Colonic mucosa (tissue), 4 donors: ENCODE measurements at places on chromosomes 6 and 20. TPM values are rescaled to one million over a fixed set of nuclear protein-coding genes. Genes with fewer than 3 reads are reported as not detected.

The KIAA1755 gene
- total RNA-seq = 0.40 TPM

The HFE gene
- total RNA-seq = 11.8 TPM

The MYLK4 gene
- total RNA-seq = 0.20 TPM

The SLC32A1 gene
- not detected for total RNA-seq

The RIPOR2 gene
- 2.0 TPM for total RNA-seq

The SYNDIG1 gene
- 0.10 TPM for total RNA-seq

The EPHA7 gene
- total RNA-seq = 1.3 TPM

The SLCO4A1 gene
- total RNA-seq = 39.7 TPM

The SLC17A2 gene
- not detected for total RNA-seq

The TMEM63B gene
- 95.3 TPM for total RNA-seq

The BPIFB4 gene
- not detected for total RNA-seq

The NOL4L gene
- total RNA-seq = 54.2 TPM

The FOXP4 gene
- total RNA-seq = 50.4 TPM

The TSBP1 gene
- total RNA-seq = not detected

The WFDC5 gene
- total RNA-seq = not detected

The SLC35D3 gene
- 0.32 TPM for total RNA-seq

The C4A gene
- 23.4 TPM for total RNA-seq

The ANKEF1 gene
- total RNA-seq = 9.2 TPM

The NHLRC1 gene
- total RNA-seq = 1.6 TPM

The PRIM2 gene
- 10.4 TPM for total RNA-seq

The SPAG4 gene
- 8.6 TPM for total RNA-seq

The MGME1 gene
- total RNA-seq = 21.1 TPM

The HCK gene
- 6.6 TPM for total RNA-seq

The SLC17A3 gene
- not detected for total RNA-seq

The PLA2G7 gene
- total RNA-seq = 2.9 TPM

The C20orf204 gene
- total RNA-seq = 0.29 TPM

The NOTCH4 gene
- total RNA-seq = 3.7 TPM

The MYL9 gene
- total RNA-seq = 582 TPM

The WFDC9 gene
- not detected for total RNA-seq

The OPN5 gene
- not detected for total RNA-seq

The UCKL1 gene
- total RNA-seq = 33.6 TPM

The HSPA12B gene
- 1.7 TPM for total RNA-seq

The MLN gene
- total RNA-seq = 0.48 TPM

The XKR7 gene
- total RNA-seq = 0.07 TPM

The ZNF334 gene
- 1.6 TPM for total RNA-seq

The TRAPPC3L gene
- total RNA-seq = not detected

The IRAK1BP1 gene
- 1.7 TPM for total RNA-seq

The SCRT2 gene
- total RNA-seq = not detected

The C6orf163 gene
- 1.1 TPM for total RNA-seq

The TCF15 gene
- 0.22 TPM for total RNA-seq

The CLDN20 gene
- not detected for total RNA-seq

The SIRPD gene
- total RNA-seq = not detected

The CALHM6 gene
- 6.2 TPM for total RNA-seq

The KIF13A gene
- 43.7 TPM for total RNA-seq

The RAMACL gene
- total RNA-seq = 0.54 TPM

The MYCT1 gene
- total RNA-seq = 4.8 TPM

The CNR1 gene
- 2.9 TPM for total RNA-seq

The DPPA5 gene
- total RNA-seq = not detected

The IMPG1 gene
- not detected for total RNA-seq

The RPP21 gene
- 60.3 TPM for total RNA-seq
